ENCODE measurements at places on chromosomes 13 and 19.

GRCh38 chr13:48299591-48299990, 4.0 kb upstream of the RB1 start:
- no peak for DNase-seq

DNA sequence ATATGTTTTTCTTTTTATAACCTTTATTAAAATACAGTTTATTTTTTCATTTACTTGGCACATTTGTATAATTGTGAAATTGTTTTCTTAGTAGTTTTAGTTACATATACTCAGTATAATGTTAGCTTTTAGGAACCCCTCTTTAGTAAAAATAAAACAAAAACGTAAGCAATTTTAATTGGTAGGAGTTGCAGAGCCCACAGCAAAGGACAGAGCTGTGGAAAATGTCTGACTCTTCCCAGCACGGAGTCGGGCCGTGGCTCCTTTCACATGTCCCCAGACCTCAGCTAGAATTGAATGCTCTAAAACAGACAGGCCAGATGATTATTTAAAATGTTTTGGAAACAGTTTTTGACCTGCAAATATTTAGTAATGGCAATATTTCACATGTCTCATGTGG, 27.9 kb upstream of the CEACAM21 start:
- no peak for DNase-seq

- DNase-seq, result no peak
Observed at GRCh38 chr19:50952910-50953309, at the start of gene KLK5. TSS of gene KLK5 (minus strand) at chr19:50953038. CDS start at chr19:50952657, 381 bp downstream.

DNA sequence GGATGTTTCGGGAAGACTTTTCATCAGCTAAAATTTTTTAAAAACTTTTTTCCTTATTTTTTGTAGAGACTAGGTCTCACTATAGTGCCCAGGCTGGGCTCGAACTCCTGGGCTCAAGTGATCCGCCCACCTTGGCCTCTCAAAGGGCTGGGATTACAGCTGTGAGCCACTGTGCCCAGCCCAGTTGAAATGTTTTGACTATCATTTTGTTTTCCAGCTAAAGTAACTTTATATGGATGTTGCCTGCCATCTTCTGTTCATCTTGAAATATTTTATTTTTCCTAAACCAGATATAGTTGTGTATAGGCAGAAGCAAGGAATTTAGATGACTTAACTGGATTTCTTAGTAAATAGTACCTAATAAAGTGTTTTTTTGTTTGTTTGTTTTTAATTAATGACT, 7.0 kb downstream of the CAB39L start:
- no peak for DNase-seq

DNA sequence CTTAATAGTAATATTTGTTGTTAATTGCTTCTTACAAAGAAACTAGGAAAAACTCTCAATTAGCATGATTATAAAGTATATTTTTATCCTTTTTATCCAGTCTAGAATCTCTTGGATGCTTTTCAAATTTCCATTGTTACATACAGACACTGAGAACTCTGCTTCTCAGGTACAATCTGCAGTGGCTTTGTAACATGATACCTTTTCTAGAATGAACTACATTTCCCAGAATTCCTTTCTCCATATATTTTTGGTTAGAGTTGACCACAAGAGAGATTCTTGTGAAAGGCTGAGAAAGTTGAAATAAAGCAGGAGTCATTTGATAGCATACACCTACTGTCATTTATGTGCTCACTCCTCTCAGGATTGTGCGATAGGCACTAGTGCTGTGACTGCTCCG, 148.6 kb downstream of the SLITRK6 start:
- DNase-seq, result no peak

DNA sequence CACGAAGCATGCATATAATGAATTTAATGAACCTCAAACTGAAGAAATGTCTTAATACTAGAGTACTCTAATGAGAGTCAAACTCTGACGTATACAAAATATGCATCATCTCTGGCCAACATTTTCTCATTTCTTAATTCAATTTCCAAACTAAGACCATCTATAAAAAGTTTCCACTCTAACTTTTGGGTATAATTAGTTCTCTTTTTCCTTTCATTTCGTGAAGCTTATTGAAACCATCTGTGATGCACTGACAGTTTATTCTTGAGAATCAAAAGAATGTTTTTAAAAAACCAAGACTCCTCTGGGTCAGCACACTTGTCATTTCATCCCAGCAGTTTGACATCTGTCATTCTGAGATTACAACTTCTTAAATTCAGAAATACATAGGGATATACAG, 90.0 kb downstream of the CAB39L start:
- no peak for DNase-seq

Measured in mesenteric fat pad (tissue), 1 donor.